ENCODE measurements at places on chromosomes 4 and X.

- no peak for DNase-seq
Observed at GRCh38 chr4:78781139-78781538, 5.0 kb downstream of the BMP2K start.

DNA sequence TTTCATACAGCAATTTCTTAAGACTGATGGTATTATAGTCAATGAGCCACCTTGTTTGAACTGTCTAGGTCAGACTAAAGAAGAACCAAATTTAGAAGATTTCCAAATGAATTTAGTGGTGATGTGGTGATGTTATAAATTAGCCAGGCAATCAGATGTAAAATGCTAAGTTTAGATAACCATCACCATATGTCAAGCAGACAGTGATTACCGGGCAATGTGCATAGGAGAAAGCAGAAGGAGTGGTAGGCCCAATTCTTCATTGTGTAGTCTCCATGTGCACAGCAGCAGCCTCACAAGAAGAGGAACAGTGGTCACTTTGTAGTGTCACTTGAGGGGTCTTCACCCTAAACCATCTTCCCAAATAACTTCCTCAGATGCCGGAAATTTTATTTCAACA lies 198.8 kb downstream of the ANTXR2 start:
- DNase-seq = no peak

- no peak for DNase-seq
Observed at GRCh38 chrX:24563291-24564010, 83.7 kb downstream of the PCYT1B start.

DNA sequence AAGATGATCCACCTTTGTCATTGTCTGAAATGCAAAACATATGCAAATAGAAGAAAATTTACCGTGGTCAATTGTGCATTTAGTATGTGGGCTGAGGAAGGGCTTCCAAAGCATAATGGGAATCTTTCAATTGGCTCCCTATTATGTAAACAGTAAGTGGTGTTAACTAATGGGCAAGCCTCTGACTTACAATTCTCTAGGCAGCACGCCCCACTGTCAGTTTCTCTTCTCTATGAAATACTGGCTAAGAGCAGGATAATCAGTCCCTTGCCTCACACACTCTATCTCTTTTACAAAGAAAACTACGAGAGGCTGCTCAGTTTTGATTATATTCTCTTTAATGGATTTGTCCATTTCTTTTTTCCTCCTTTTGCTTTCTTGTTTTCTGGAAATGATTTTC lies 1272.6 kb downstream of the PCDH19 start:
- no peak for DNase-seq

DNA sequence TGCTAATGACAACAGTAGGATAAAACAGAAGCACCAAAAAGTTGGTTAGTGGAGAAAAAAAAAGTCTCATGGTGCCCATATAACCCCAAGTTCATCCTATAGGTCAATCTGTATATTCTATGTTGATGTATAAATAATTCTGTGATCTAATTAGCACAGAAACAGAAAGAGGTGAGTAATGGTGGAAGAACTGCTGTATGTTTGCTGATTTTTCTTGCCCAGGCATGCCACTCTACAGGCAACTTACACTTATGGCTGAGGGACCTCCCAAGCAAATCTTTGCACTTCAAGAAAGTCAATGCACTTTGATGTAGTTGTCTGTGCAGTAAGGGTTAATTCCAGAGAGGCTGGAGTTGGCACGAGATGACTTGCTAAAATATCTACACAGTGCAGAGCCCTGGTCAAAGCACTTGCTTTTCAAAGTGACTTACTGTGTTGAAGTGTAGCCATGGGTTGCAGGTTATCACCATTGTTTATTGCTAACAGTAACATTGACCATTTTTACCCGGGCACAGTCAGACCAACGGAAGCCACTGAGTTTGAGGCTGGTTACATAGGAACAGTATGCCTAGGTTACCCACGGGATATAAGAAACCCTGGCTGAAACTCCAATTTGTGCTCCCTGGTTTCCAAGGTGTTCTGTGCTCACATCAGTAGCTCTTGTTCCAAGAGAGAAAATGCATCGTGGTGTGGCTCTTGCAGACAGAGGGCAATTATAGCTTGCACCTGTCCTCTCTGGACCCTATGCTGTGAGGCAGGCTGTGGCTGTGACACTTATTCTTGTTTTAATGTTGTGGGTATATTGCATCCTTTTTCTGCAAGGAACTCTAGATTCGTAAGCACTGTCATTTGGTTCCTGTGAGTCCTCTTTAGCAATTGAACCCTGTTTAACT lies 141.3 kb upstream of the FTHL17 start:
- DNase-seq = no peak

DNA sequence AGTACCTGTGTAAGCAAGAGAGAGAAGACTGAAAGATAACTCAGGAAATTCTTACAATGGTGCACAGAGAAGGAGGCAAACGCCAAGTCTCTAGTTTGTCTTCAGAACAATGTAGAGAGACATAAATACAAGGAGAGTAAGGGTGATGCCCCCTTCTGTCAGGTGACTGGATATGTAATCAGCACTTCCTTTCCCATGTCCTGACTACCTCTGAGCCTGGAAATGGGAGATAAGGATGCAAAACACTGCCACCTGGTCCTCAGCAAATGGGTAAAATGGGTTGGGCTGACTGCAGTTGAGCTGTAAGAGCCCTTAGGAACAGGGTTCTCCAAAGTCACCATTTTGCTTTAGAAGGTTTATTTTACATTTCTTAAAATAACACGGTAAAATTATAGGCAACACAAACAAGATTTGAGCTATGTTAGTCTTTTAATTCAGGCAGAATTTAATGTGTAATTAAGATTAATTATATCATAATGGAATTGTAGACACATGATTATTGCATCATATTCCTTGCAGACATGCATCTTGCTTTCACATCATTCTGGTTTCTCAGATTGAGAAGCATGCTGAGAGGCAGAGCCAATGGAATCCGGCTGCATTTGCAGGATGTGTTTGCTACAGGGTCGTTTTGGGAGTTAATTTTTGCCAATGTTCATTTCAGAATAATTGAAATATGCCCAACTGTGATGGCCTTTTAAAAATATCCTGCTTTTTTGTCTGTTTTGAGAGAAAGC lies 37.2 kb upstream of the ARX start:
- DNase-seq = no peak

DNA sequence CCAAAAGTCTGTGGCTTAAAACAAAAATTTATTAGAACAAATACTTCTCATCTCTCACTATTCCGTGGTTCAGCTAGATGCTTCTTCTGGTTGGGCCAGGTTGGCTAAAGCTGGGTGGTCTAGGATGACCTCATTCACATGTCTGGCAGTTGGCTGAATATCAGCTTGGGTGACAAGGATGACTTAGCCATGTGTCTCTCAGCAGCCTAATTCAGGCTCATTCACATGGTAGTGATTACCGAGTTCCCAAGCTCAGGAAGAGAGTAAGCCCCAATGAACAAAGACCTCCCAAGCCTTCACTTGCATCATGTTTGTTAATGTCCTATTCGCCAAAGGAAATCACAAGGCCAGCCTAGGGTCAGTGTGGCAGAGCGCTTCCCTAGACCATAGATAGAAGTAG lies 119.4 kb downstream of the FANCB start:
- no peak for DNase-seq

DNA sequence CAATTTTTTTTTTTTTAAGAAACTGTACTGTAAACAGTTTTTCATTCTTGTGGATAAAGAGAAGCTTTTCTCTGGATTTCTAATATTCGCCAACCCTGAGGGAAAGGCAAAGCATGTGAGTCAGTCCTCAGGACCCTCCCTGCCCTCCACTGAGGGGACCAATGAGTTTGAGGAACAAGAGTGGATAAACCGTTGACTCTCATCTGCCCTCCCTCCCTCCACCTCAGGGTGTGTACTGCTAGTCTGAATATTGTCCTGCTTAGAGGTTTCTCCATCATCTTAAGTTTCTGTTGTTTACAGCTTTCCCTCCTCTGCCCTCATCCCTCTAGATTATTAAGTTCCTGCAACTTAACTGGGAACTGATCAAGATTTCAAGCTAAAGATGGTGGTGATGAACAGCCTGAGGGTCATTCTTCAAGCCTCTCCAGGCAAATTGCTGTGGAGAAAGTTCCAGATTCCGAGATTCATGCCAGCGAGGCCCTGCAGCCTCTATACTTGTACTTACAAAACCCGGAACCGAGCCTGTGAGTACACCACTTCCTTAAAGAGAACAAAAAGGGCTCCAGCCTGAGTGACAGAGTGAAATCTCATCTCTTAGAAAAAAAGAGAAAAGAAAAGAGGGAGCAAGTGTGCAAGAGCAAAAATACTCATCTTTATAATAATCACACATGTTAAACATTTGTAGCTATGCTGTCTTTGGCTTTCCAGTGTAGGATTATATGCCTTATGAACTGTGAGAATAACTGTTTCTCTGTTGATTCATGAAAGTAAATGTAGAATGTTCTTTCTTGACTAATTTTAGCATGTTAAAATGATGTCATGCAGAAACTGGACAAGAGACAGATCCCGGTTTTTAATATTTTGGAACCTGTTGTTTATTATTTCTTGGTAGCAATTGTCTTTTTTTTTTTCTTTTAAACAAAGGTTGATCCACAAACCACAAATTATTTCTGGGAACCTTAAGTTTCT lies 11.9 kb downstream of the CA5B start:
- DNase-seq = no peak

DNA sequence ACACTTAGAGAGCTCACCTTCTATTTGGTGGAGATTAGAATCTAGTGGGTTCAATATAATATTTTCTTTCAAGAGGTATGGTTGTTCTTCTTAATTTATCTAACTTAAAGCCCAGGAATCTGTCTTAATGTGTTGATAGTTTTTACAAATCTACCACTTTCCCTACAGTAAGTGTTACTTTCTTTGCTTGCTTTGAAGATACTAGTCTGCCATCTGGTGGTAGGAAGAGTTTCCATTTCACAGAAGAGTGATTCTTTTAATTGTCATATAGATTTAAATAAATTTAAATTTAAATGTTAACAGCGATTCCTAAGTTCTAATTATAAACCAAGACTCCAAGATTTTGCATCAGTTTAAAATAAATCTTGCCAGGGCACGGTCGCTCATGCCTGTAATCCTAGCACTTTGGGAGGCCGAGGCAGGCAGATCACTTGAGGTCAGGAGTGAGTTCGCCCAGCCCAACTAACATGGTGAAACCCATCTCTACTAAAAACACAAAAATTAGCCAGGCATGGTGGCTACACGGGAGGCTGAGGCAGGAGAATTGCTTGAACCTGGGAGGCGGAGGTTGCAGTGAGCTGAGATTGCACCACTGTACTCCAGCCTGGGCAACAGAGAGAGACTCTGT lies 43.5 kb downstream of the NUDT9 start:
- peak; percentile 10 for DNase-seq

DNA sequence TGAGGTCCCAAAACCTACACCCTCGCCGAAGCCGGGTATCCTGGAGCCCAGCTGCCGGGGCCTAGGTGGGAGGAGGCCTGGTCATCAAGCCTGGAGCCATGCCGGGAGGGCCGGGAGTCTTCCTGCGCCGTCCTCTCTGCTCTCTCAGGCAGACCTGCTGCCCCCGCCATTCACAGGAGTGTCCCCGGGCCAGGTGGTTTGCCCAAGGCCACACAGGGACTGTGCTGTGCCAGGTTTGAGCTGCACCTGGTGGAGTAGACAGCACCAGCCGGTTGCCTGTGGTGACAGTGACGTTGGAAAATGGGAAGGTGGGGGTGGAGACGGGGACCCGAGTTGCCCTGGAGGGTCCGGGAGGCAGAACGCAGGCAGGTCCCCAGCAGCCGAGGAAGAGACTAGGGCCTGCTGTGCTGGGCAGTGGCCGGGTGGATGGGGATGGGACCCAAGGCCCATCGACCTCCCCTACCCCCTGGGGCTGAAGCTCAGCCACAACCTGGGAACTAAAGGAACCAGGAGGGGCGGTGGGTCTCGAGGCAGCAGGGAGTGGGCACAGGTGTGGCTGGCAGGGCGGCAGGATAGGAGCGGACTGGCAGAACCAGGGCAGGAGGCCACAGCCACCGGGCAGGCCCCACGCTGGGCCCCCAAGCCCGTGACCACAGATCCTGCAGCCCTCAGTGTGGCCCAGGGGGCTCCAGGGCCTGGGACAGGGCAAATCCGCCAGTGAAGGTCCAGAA lies 9.5 kb downstream of the DOK7 start:
- DNase-seq = no peak

GRCh38 chrX:3415011-3415410 lies 68.6 kb upstream of the MXRA5 start:
- DNase-seq = no peak

DNA sequence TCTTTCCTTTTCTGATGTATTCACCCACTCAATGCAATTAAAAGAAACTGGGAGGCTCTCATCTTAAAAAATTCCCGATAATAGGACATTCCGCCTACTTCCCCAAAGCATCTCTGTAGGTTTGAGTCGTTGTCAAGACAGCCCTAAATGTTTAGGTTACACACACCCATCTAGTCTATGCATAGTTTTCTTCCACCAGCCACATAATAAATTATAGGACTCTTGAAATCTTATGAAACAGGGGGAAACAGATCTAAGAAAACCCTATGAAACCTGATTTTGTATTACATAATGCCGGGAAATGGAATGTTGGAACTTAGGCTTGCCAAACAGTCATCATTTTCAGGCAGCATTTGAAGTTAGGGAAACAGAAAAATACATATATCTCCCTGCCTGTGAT lies 150.0 kb downstream of the PRKX start:
- DNase-seq = no peak

Data from AG04450 (cell line).